ENCODE measurements at places on chromosomes 7 and 10.
A peak's percentile ranks its signal among the peaks of the same experiment; 100 is the strongest.

GRCh38 chr7:140051820-140052219 is 10.9 kb downstream of the PARP12 start:
- DNase-seq, result no peak

- no peak for DNase-seq
Measured at GRCh38 chr7:140455743-140456142, 23.6 kb downstream of the MKRN1 start.

GRCh38 chr10:96921655-96922054 is 89.6 kb downstream of the LCOR start:
- DNase-seq, result no peak

GRCh38 chr7:132475669-132476116 is 100.6 kb downstream of the PLXNA4 start:
- DNase-seq, result peak; percentile 83

Measured in BE2C (cell line).